ENCODE measurements at places on chromosomes 12 and 14.

DNA sequence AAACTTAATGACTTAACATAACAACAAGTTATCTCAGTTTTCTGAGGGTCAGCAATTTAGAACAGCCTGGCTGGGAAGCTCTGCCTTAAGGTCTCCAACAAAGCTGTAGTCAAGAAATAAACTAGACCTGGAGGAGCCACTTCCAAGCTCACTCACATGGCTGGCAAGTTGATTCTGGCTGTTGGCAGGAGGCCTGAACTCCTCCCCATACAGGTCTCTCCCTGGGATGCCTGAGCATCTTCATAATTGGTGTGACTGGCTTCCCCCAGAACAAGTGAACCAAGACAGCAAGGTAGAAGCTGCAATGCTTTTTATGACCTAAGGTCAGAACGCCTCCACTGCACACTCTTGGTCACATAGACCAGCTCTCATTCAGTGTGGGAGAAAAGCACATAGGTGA is 128.3 kb downstream of the SAMD4A start:
- no peak for DNase-seq

GRCh38 chr12:125738211-125738610 is 673.0 kb downstream of the AACS start:
- DNase-seq = no peak

GRCh38 chr12:527729-528128 is 68.0 kb downstream of the B4GALNT3 start:
- DNase-seq = no peak

DNA sequence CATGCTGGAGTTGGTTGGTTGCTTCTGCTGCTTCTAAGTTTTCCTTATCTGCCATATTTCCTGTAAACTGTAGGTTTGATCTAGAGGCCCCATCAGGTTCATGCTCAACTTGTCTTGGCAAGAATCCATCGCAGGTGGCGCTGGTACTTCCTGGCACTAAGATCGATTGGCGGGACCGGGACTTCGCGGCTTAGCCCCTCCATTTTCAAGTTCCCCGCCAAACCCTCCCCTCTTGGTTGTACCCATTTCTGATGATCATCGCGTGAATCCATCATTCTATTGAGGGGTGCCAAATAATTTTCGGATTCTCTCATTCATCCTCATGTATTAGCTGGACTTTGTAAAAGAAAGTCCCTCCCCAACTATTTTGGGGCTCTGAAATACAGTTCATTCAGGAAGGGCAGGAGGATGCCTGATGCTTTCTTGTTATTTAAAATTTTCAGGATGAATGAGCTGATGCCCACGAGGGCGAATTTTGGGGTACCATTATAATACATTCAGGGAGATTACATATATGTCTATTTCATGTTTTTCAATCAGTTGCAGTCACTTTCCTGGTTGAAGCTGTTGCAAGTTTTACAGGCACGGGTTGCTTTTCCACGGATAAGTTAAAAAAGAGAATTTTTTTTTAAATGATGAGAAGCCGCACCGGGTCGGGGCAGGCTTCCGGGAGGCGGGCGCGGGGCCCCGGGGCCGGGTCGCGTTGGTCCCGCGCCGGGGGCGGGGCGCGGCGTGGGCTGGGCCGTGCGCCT is 395 bp upstream of the BRI3BP start:
- peak; percentile 63 for DNase-seq

DNA sequence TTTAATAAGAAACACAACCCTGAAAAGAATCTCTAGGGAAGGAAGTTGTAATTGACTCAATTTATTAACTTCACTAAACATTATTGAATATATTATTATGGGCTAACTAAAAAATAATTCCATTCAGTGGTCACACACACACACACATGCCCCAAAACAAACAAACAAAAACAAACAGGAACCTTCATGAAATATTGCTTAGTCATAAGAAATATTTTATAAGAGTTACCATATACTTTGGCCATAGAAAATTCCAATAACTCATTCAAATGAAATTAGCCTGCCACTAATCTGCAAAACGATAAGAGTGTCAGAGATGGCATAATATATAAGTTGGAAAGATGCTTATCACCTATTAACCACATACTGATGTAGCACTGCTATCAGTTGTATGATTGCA is 268.4 kb upstream of the AMIGO2 start:
- DNase-seq = no peak

- no peak for DNase-seq
Measured at GRCh38 chr14:81345781-81346180, 54.3 kb downstream of the STON2 start.

DNA sequence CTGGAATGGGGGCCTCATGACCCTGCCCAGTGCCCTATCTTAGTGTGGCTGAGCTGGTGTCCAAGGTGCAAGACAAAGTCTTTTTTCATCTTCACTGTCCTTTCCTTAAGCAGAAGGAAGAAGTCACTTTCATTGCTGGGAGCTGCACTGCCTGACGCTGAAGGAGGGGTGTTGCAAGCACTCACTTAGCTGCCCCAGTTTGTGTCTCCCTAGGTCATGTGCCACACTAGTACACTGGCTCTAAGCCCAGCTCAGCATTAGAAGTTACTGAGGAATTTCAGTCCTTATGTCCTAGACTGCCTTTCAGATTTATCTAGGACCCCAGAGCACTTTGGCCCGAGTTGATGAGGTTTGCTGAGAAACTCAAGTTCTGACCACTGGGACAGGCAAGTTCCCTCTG is 952.0 kb upstream of the USP15 start:
- DNase-seq = no peak

- no peak for DNase-seq
Measured at GRCh38 chr14:39140170-39140569, 26.0 kb downstream of the GEMIN2 start.
